ENCODE measurements at places on chromosomes 7 and 10.

DNA sequence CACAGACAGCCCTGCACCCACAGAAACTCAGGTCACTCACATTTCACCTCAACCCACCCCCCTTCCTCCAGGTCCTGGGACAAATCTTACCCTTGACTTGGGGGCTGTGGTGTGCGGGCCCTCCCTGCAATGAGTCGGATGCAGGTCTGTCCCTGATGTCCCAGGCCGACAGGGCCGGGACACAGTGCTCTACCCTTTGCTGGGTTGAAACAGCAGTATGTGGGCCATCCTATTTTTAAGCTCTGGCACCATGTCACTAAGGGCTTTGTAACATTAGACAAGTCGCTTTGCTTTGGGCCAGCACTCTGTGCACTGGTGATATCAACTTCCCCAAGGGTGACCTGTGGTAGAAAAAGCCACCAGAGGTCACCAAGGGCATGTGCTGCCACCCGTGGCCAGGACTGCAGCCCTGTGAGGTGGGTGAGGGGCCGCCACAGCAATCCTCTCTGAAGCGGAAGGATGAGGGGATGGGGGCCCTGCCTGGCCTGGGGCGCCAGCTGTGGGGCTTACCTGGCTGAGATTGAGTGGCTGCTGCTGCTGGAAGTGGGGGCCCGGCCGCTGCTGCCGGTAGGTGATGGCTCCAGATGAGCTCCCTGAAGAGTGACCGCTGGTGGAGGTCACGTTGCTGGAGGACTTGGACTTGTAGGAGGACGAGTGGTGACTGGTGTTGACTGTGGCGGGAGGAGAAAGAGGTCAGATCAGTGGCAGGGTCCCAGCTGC is 51.3 kb downstream of the CLEC2L start:
- DNase-seq = no peak

DNA sequence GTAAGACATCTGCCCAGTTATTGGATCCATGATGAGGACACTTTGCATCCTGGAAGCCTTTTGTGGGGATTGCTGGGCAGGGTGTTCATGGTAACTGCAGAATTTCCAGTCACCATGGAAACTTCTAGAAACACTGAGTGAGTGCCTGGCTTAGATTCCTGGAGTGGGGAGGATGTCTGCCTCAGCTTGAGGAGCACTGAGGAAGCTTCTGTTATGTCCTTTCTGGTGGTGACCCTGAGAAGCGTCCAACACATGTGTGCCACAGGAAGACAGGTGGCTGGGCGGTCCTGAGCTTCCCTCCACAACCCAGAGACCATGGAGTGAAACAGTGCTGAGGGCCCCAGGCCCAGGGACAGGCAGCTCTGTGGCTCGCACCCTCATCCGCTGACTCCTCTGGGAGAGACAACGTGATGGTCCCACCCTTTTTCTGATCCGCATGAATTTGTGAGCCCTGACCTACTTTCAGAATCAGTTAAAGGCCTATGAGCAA is 191.8 kb upstream of the CXCL12 start:
- DNase-seq = no peak

- DNase-seq = no peak
Measured at GRCh38 chr10:126504761-126505112, 116.5 kb upstream of the ADAM12 start.

DNA sequence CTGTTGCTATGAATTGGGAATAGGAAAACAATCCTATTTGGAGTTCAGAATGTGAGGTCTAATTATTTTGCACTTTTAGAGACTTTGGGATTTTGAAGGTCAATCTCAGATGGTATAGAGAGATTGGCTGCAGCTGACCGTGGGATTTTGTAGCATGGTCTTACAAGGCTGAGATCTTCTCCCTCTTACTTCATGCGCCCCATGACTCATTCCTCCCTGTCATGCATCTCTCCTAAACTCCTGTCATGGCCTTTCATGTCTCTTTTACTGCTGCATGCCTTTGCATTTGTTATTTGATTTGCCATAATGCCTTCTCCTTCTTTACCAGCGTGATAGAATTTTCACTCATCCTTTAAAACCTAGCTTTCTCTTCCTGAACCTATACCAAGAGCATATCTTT is 133.1 kb downstream of the BBS9 start:
- DNase-seq = no peak

GRCh38 chr7:44324481-44325200 is 753 bp downstream of the CAMK2B start:
- no peak for DNase-seq

DNA sequence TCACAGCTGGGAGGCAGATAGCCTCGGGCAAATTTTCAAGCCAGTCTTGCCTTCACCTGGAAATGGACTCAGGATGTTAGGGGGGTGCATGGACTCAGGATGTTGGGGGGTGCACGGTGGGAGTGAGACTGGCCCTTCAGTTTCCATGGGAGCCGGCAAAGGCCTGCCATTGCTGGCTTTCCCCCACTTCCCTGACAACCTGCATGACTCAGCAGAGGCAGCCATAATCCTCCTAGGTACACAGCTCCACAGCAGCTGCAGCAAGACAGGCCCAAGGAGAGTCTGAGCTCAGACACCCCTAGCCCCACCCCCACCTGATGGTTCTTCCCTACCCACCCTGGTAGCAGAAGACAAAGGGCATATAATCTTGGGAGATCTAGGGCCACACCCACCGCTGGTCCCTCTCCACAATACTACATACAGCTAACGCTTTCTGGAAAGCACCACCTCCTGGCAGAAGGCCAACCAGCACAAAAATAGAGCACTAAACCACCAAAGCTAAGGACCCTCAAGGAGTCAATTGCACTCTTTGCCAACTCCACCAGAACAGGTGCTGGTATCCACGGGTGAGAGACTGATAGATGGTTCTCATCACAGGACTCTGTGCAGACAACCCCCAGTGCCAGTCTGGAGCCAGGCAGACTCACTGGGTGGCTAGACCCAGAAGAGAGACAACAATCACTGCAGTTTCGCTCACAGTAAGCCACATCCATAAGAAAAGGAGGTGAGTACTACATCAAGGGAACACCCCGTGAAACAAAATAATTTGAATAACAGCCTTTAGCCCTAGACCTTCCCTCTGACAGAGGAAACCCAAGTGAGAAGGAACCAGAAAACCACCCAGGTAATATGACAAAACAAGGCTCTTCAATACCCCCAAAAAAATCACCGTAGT is 18.3 kb downstream of the C7orf25 start:
- DNase-seq = no peak

GRCh38 chr10:12006671-12007070 is 35.9 kb downstream of the UPF2 start:
- DNase-seq = no peak

GRCh38 chr7:151637781-151638261 is 118.1 kb upstream of the RHEB start:
- DNase-seq = no peak

DNA sequence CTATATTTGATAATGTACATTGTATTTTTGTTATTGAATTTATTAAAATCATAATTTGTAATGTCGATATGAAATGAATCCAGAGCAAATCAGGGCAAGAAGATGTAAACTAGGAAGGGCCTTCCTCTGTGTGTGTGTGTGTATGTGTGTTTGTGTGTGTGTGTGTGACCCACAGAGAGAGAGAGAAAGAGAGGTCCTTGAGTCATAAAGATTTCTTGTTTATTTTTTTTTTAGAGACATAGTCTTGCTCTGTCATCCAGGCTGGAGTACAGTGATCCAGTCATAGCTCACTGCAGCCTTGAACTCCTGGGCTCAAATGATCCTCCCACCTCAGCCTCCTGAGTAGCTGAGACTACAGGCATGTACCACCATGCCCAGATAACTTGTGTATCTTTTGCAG is 50.7 kb downstream of the INPP5F start:
- no peak for DNase-seq

DNA sequence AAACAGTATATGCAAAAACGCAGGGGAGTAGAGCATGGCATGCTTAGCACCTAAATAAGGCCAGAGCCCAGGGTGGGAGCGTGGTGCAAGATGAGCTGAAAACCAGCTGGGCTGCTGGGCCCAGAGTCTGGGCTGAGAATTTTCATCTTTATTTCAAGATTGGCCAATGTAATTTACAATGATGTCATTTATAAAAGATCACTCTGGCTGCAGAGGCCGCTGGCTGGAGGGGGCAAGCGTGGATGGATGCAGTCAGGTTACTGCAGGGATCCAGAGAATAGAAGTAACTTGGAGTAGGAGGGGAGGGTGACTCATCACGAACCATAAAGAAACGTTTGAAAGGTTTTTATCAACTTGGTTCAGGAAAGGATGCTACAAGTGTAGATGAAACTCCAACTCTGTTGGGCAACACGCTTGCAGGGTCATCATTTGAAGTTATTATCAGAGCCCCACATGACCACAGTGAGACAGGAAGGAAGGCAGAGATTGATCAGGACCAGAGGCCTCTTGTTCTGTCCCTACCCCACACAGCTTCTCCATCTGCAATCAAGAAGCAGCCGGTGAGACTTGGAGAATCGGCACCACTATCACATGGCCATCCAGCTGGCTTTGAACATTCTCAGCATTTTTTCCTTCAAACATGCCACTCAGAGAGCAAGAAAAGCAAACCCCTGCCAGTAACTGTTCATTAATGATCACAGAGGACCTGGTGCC is 49.2 kb downstream of the ODAD2 start:
- no peak for DNase-seq

- no peak for DNase-seq
Measured at GRCh38 chr7:143337216-143337615, 21.3 kb downstream of the CLCN1 start.

DNA sequence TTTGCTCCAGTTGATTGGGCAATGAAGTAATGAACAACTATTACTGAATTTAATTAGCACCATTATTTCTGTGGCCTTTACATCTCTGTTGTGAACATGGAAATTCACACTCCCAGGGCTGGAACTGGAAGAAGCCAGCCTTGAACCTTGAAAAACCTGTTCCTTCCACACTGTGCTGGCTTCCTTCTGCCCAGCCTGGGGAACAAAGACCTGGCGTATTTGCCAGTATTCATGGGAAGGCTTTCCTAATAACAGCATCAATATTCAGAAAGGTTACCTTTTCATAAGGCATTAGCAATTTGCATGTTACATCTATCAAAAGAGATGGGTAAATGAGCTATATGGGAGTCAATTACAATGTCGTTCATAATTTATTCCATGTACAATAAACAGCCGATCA is 1.3 kb downstream of the C10orf90 start:
- no peak for DNase-seq

GRCh38 chr10:44416936-44417335 is 32.0 kb upstream of the CXCL12 start:
- DNase-seq = no peak

GRCh38 chr10:43225787-43226153 is 41.1 kb downstream of the RASGEF1A start:
- DNase-seq = peak; percentile 25

GRCh38 chr7:45626441-45627430 is 52.6 kb downstream of the ADCY1 start:
- DNase-seq = no peak

GRCh38 chr10:14510346-14510745 is 179.6 kb upstream of the FRMD4A start:
- no peak for DNase-seq

GRCh38 chr7:158707610-158708009 is 3.0 kb upstream of the NCAPG2 start:
- no peak for DNase-seq

GRCh38 chr7:94594882-94595281 is 61.1 kb downstream of the SGCE start:
- DNase-seq = no peak

- DNase-seq = no peak
Measured at GRCh38 chr7:157193274-157193673, 54.5 kb downstream of the UBE3C start.

DNA sequence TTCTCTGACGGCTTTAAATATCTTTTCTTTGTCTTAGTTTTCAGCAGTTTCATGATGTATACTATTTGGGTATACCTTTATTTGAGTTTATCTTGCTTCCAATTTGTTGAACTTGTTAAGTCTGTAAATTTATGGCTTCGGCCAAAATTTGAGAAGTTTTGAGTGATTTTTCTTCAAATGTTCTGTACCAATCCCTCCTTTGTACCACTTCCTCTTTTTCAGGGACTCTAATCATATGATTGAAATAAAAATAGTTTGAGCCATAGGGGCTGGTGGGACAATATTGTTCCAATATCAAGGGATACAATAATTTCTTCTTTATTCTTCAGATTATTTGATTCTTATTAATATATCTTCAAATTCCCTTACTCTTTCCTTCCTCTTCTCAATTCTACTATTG is 43.1 kb upstream of the CTTNBP2 start:
- no peak for DNase-seq

DNA sequence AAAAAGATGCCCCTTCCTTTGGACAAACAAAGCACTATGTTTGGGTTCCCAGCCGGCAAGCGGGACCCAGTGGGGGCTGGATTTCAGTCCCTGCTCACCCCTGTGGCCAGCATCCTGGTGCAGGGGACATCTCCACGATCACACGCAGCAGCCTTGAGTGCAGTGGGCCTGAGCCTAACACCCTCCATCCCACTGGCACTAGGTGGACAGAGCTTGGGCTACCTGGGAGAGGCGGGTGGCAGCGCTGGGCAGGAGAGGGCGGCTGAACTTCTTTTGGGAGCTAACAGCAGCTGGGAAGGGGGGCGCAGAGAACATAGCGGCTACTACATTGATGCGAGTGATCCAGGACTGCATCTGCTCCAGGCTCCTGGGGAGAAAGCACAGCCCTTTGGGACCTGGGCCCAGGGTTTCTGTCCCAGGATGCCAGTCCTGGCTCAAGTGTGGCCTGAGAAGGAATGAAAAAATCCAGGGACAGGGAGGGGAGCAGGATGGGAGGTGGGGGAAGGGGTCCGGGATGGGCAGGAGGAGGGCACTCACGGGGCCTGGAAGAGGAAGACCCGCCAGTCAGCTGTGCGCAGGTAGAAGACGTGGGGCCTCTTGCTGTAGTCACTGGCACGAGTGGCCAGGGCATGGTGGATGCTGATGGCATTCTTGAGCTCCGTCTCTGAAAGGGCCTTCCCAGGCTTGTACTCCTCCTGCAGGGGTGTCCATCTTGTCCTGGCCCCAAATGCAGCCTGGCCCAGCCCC is 9.0 kb downstream of the NFKB2 start:
- no peak for DNase-seq

DNA sequence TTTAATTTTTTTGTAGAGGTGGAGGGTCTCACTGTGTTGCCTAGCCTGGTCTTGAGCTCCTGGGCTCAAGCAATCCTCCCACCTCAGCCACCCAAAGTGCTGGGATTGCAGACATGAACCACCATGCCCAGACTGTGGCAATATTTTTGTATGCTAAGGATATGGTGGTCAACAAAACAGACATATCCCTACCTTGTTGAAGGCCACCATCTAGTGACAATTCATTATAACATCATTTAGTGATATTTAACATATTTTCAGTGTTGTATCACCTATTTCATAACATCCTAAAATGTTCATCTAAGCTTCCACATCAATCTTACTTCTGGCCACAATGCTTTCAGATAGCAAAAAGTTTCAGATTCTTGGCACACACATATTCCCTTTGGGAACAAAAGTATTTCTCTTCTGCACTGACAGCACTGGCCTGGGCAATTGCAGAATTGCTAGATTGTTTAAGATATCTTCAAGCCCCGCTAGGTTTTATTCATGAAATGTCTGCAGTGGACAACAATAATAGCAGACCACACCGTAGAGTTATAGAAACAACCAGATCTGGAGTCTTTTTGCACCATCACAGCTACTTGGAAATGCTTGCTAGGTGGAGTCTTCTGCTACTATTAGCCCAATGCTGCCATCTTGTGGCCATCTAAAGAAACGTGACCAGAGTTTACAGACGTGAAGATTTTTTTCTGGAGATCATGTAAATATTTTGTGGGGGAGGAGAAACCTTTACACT is 58.4 kb downstream of the DNAJC12 start:
- DNase-seq = peak; percentile 70

GRCh38 chr10:132397671-132398565 is 918 bp downstream of the PWWP2B start:
- no peak for DNase-seq

- DNase-seq = no peak
Measured at GRCh38 chr10:65328486-65328885, 1597.3 kb upstream of the LRRTM3 start.

GRCh38 chr7:104327938-104328295 is 486 bp upstream of the LHFPL3 start:
- DNase-seq = no peak

Data from effector memory CD8-positive, alpha-beta T cell (primary cell).